Esophagus muscularis mucosa (tissue), 4 donors: ENCODE measurements at places on chromosomes 6 and 20.

- no peak for DNase-seq
These were observed 765.9 kb downstream of the BCKDHB start for GRCh38 chr6:80872199-80872950.

GRCh38 chr6:101397199-101397598 is 3.7 kb downstream of the GRIK2 start:
- no peak for DNase-seq

GRCh38 chr6:164321297-164321696 is 906.8 kb downstream of the QKI start:
- DNase-seq = no peak

DNA sequence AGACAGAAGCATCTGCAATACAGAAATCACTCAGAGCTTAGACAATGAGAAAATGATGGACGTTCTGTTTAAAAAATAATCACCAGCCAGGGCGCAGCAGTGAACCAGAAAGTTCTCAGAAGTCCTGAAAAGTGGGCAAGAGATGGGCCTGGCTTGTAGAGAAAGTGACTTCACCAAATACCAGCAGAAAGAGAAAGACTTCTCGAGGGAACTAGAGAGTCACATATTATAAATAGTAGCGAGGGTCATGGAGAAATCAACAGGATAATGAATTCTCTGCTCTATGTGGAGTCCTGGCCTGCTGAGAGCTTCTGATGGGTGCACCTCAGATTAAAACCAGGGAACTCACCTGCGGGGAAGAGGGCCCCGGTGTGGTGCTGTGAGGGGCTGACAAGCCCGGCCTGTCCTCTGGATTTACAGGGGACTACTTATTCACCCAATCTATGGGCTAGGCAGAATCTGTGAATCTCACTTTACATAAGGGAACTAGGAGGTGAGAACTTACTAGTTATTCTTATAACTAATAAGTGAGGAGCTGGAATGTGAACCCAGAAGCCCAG is 5.6 kb upstream of the RAMACL start:
- no peak for DNase-seq

GRCh38 chr20:50186987-50187402 is 3.6 kb upstream of the CEBPB start:
- DNase-seq = no peak

- no peak for DNase-seq
These were observed 5.8 kb upstream of the PLTP start for GRCh38 chr20:45917790-45918141.

- no peak for DNase-seq
These were observed 129.2 kb downstream of the PDSS2 start for GRCh38 chr6:107330168-107330567.

DNA sequence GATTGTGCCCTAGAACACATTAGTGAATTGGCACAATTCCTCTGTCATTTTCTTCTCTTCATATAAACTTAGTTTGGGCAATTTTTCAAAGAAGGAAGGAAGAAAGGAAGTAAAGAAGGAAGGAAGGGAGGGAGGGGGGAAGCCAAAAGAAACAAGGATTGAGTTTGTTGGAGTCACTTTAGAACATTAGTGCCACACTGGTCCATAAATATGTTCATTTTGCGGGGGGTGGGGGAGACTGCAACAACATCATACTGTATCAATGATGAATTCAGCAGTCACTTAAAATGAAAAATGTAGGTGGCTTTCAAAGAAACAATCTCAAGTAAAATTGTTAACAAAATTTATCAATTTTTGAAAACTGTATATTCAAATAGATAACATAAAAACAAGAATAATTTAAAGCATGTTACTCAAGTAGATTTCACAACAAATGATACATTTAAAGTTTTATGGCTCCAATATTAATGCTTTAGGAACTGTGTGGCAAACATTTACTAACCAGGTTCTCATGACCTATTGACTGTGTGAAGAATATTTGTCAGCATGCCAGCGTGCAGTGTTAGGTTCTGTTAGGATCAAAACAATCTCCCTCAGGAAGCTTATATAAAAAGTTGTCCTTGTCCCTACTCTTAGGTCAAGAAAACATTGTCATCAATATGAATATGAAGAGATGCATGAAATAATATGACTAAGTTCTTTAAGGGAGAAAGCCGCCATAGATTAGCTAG is 208.1 kb upstream of the AGPAT4 start:
- no peak for DNase-seq

DNA sequence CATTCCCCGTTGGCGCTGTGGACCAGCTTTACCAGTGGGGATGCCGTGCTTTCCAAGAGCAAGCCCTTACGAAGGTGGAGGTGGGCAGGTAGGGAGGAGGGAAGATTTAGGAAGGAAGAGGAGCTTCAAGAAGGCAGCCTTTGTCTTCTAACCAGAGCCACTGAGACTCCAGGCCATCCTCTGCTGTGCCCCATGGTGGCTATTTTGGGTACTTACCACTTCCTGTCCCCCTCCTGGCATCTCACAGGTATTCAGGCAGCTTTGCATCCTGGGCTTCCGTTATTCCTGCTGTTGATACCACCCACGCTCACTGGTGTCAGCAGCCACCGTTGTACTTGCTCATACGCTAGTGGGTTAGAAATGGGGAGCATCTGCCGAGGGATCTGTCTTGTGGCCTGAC is 22.9 kb downstream of the ERMARD start:
- DNase-seq = peak; percentile 70

GRCh38 chr6:89412071-89413005 is at the start of gene RRAGD:
Gene RRAGD (minus strand): TSS chr6:89412273. CDS start chr6:89411993, 280 bp downstream.
- DNase-seq = no peak

GRCh38 chr6:11009353-11009752 is 34.8 kb downstream of the ELOVL2 start:
- no peak for DNase-seq

GRCh38 chr6:108627692-108628550 is 67.2 kb downstream of the FOXO3 start:
- DNase-seq = no peak

DNA sequence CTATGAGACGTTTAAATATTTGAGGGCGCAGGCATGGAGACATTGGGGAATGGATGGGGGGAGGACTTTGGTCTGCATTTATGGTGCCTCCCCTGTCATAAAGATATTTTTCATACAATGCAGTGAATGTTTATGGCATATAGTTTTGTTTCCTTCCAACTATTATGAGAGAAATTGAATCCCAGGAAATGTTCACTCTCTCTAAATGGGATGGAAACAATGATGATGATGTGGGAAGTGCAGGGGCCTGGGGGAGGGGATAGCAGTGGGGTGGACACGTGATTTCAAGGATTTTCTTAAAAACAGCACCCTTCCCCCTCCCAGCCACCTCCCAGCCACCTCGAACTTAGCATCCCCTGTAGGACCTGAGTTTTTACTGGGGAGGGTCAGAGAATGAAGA is 69.9 kb downstream of the TOX2 start:
- no peak for DNase-seq

DNA sequence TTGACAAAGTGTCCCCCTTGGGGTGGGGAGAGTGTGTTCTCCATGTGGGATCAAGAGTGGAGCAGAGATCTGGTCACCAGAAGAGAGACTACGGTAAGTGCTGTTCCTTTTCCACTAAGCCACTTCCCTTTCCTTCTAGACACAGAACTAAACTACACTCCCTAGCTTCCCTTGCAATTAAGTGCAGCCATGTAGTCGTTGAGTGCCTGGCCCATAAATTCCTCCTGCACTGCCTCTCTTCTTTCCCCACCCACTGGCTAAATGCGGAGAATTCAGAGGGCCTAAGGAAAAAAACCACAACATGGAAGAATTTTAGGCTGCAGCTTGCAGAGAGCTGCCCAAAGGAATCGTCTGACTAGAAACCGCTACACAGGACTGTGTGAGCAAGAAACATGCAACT is 1.5 kb downstream of the WDR27 start:
- DNase-seq = no peak

DNA sequence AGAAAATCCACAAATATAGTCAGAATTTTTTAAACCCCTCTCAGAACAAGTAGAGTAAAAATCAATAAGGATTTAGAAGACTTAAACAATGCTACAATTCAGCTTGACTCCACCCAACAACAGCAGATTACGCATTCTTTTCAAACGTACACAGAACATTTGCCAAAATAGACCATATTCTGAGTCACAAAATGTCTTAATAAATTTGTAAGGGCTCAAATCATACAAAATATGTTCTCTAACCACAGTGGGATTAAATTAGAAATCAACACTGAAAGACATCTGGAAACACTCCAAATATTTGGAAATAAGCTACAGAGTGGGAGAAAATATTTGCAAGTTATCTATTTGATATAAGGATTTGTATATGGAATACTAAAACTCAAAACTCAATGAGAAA is 164.2 kb upstream of the AKAP12 start:
- no peak for DNase-seq

GRCh38 chr6:113733381-113733780 is 123.8 kb upstream of the MARCKS start:
- no peak for DNase-seq

DNA sequence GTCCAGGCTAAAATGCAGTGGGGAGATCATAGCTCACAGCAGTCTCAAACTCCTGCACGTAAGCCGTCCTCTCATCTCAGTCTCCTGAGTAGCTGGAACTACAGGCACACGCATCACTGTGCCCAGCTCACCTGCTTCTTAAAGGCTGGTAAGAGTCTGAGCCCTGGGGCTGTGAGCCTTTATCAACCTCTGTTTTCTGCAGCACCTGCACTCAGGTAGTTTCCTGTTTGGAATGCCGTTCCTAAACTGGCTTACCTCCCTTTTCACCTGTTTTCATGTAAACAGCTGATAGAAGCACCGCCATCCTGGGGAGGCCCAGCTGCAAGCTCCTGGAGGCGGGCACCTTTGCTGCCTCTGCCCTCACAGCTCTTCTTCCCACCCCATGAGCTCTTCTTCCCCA is 45.4 kb downstream of the SLC24A3 start:
- no peak for DNase-seq

DNA sequence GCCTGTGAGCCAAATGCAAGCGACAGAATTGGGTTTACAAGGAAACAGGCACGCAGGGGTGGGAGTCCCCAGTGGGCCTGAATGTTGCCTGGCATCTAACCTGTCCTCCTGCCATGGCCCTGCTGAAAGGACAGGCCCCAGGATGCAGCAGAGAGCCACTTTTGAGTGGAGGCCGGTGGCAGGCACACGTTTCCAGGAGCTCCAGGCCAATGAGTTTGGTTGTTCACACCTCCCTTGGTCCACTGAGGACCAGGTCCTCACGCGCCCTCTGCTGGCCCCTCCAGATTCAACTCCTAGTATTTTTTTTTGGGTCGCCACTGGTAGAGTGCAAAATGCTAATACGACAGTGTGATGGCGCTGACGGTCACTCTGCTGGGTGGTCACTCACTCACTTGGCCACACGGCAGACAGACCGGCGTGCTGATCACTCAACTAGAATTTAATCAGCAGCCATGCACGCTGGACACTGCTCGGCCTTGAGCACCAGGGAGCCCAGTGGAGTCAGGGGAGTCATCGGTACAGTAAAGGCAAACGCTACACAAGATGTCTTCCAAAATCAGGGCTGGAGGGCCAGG is 81.7 kb upstream of the NFATC2 start:
- DNase-seq = no peak

- DNase-seq = no peak
These were observed 41.7 kb upstream of the FAM135A start for GRCh38 chr6:70371454-70372105.

GRCh38 chr6:3565291-3565690 is 108.4 kb upstream of the SLC22A23 start:
- no peak for DNase-seq

GRCh38 chr6:43985329-43985728 is 141.9 kb downstream of the MRPL14 start:
- no peak for DNase-seq

DNA sequence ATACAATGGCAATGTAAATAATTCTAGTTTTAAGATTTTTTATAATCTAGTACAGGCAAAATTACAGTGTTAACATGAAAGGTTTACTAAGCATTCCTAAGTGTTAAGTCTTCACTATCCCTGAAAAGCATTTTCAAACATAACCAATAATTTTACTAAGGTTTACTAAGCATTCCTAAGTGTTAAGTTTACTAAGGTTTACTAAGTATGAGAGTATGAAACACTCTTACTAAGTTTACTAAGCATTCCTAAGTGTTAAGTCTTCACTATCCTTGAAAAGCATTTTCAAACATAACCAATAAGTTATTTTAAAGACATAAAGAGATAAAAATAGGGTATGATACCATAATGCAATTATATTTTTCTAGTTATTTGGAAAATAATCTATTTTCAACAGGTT is 82.6 kb downstream of the PRSS35 start:
- no peak for DNase-seq

DNA sequence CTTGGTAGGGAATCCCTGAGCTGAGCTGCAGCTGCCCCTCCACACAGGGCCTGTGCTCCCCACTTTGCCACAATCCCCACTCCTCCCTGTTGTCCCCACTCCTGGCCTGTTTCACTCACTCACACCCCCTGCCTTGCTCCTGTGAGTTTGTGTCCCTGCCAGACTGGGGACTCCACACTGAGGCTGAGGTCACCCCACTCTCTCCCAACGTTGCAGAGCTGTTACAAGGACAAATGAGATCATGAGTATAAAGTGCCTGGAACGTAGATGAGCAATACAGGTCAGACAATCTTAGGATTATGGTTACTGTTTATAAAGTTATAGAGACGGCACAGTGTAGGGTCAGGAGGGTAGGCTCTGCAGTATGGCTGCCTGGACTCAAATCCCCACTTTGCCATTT is 426.0 kb upstream of the SULF2 start:
- DNase-seq = no peak

- DNase-seq = peak; percentile 90
These were observed 1.6 kb downstream of the PRDM1 start for GRCh38 chr6:106087548-106088325.

DNA sequence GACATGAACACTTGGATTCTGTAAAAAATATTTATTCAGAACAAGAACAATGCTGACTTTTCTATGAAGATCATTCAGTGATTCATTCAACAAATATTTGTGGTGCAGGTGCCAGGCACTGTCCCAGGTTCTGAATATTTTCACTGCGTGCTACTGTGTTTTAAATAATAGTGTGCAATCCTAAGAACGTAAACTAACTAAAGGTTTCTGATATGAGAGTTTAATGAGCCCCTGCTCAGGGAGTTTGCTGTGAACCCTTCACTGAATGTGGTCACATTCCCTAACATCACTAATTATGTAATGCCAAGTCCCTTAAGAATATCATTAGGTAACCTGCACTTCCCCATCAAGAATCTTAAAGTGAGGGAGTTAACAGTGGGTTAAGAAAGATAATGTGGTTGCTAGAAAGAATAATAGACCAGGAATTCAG is 1.7 kb upstream of the TMEM170B start:
- no peak for DNase-seq

DNA sequence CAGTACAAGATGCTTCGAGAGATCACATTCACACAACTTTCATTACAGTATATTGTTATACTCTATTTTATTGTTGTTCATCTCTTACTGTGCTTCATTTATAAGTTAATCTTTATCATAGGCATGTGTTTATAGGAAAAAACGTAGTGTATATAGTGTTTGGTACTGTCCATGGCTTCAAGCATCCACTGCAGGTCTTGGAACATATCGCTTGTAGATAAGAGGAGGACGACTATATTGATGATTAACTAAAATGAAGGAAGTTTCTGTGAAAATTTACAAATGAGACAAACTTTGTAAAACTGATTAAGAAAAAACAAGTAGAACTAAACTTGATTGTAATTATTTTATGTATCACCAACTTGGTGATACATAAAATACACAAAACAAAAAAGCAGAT is 98.5 kb downstream of the QKI start:
- no peak for DNase-seq
